ENCODE measurements at places on chromosomes 6 and 20. TPM values are rescaled to one million over a fixed set of nuclear protein-coding genes. Genes with fewer than 3 reads are reported as not detected.
A peak's percentile ranks its signal among the peaks of the same experiment; 100 is the strongest.

- DNase-seq: no peak
Measured at GRCh38 chr6:53918854-53919510, 124.2 kb downstream of the LRRC1 start.

DNA sequence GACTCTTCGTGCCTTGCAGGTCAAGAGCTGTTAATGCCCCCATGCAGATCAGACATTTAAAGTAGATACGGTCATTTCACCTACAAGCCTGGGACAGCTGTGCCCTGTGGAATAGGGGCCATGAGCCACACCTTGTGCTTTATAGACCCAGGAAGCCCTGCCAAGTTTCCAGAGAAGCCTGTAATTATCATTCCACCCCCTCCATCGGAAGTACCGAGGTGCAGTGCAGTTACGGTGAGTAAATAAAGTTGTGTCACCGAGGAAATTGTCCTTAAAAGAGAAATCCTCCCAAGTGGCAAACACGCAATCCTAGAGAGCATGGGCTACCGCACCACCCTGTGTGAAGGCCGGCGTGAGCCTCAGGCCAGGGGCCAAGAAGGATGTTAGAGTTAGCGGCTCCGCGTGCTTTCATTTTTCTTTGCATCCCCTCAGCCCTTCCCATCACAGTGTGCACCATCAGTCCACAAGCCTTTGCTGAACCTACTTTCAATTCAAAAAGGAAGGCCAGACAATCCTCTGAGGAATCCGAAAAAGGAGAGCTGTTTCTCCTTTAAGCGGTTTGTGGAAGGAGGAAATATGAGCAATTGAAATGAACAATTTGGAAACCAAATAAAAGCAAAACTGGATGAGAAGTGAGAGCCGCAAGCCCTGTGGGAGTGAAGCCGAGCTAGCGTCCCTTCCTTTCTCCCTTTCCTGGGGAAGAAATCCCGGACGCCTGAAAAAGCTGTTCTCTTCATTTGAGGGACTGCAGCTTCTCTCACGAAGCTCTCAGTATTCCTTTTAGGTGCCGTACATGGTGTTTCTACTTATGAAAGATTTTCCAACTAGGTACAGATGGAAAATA is 183.3 kb upstream of the PDE10A start:
- DNase-seq: no peak

DNA sequence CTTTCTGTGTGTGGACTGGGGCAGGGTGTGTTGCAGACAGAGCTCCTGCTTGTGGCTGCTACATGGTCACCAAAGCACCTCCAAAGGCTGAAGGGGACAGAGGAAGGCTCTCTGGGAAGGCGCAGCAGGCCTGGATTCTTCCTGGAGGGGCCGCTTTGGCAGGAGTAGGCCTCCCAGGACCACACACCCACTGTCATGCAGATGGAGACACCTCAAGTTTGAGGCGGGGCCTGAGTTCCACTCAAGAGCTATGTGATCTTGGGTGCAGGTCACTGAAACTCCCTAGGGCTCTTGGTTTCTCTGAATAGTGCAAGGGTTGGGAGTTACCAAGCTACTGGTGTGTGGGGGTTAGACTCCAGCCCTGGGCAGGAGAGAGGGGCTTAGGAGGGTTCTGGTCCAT is 27.9 kb downstream of the EFCAB8 start:
- no peak for DNase-seq

- no peak for DNase-seq
Measured at GRCh38 chr6:21749754-21750153, 156.2 kb downstream of the SOX4 start.

GRCh38 chr6:111195656-111196055 is 108.4 kb downstream of the SLC16A10 start:
- DNase-seq: no peak

DNA sequence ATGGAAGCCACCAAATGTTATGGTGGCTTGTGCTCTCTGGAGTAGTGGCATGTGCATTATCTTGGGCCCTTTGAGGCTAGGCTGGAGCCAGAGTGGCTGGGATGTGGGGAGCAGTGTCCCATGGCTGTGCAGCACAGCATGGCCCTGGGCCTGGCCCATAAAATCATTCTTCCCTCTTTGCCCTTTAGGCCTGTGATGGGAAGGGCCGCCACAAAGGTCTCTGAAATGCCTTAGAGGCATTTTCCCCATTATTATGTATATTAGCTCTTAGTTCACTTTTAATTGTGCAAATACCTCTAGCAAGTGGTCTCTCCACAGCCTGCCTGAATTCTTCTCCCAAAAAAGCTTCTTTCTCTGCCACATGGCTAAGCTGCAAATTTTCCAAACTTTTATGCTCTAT is 297.3 kb upstream of the IRAK1BP1 start:
- DNase-seq: no peak

DNA sequence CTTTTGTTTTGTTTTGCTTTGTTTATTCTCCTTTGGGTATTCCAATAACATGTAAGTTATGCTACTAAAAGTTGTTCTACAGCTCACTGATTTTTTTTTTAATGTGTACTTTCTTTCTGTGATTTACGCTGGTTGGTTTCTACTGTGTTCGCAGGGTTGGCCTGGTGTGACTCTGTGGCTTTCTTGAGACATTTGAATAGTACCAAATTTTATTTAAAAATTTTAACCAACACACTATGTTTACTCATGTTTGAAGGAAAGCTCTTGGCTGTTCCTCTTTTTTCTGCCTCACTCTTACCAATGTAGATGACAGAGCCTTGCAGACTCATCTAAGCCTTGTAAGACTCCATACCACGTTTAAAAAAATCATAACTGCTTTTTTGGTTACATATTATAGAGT is 1784.9 kb upstream of the DEFB115 start:
- DNase-seq: no peak

- no peak for DNase-seq
Measured at GRCh38 chr6:135280375-135281136, 99.4 kb downstream of the MYB start.

GRCh38 chr6:137879299-137879698 is 12.2 kb downstream of the TNFAIP3 start:
- no peak for DNase-seq

DNA sequence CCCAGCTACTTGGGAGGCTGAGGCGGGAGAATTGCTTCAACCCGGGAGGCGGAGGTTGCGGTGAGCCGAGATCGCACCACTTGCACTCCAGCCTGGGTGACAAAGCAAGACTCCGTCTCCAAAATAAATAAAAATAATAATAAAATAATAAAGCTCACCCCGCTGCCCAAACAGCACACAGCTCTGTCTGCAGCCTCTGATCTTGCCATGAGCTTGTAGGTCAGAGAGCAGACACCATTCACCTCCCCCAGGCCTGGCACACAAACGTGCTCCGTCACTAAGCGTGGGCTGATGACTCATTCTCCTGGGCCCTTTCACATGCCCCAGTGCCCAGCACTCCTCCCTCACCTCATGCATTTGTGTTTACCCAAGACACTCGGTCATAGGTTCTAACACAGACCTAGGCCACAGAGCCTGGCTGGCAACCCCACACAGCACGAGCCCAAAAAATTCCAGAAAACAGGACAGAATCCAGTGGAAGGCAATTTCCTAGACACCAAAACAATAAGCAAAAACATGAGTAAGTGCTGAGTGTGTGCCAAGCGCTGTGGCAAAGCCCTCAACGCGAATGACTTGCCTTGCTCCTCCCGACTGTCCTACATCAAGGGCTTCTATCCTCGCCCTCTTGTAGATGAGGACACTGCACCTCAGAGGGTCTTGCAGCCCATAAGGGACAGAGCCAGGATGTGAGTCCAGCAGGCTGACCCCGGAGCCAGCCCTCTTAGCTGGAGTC is 18.0 kb downstream of the ATP9A start:
- DNase-seq: peak; percentile 59

- no peak for DNase-seq
Measured at GRCh38 chr6:160678744-160679401, 14.8 kb upstream of the LPA start.

DNA sequence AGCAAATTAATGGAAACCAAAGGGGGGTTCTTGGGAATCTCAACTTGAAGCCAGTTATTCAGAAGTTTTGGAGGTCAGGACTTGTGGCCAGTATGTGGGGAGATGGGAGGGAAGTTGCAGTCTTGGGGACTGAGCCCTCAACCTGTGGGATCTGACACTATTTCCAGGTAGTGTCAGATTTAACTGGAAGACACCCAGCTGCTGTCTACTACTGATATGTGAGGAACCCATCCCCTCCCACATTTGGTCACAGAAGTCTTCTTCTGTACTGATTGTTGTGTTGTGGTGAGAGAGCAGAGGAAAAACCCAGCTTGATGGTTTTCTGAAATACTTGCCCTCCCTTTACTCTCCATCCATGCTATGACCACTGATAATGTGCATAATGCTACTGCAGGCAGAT is 134.0 kb downstream of the QRSL1 start:
- DNase-seq: no peak

- DNase-seq: no peak
Measured at GRCh38 chr6:142802124-142802523, 142.9 kb downstream of the HIVEP2 start.

DNA sequence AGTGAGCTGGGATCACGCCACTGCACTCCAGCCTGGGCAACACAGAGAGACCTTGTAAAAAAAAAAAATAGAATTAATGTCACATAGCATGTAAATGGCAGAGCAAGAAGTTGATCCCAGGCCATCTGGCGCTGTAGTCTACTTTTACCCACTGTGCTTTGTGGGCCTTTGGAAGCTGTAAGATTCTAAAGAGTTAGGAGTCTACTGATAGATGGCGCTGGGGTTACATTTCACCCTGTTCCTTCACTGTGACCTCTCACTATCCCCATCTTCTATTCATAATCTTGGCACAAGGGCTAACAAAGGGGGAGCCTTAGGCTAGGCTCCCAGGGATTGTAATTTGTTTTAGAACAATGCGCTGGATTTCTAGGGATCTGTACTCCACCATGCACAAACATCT is 24.4 kb downstream of the SIRPD start:
- DNase-seq: no peak

GRCh38 chr6:46184114-46184513 is 13.3 kb upstream of the ENPP5 start:
- DNase-seq: no peak

DNA sequence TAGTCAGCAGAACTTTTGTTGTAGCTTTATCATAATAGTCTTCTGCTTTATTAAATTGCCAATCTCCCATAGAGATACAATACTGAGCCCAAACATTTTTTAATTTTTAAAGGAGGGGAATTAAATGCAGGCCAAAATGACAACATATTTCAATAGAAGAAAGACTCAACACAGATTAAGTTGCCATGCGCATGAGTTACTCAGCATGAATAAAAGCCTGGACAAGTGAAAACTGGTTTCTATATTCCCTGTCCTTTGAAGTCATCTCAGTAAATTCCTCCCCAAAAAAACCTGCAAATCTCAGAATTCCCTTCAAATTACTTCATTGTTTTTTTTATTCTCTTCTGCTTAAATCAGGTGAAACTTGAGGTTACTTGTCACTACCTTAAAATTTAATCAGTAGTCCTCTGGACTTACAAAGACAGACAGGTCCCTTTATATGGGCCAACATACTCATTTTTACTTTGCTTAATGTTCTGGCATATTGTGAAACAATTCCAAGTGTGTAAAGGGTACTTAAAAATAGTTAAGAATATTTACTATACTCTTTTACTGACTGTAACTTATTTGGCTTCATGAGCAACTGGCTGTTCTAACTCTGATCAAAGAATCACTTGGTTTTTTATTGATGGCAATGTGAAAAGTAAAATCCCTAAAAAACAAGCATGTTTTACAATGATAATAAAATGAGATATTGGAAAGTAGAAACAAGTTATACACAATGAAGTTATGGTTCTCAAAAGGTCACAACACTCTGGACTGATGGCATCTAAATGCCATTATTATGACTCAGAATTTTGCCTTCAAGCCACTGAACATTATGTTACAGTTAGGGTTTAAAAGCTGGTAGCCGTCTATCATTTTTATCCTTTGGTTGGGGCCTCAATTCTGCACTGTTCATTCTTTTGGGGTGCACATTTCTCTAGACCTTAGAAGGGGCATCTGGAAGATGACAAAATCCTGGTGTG is 49.9 kb upstream of the COL21A1 start:
- DNase-seq: no peak

GRCh38 chr20:23011008-23011721 is 23.9 kb upstream of the SSTR4 start:
- DNase-seq: no peak

DNA sequence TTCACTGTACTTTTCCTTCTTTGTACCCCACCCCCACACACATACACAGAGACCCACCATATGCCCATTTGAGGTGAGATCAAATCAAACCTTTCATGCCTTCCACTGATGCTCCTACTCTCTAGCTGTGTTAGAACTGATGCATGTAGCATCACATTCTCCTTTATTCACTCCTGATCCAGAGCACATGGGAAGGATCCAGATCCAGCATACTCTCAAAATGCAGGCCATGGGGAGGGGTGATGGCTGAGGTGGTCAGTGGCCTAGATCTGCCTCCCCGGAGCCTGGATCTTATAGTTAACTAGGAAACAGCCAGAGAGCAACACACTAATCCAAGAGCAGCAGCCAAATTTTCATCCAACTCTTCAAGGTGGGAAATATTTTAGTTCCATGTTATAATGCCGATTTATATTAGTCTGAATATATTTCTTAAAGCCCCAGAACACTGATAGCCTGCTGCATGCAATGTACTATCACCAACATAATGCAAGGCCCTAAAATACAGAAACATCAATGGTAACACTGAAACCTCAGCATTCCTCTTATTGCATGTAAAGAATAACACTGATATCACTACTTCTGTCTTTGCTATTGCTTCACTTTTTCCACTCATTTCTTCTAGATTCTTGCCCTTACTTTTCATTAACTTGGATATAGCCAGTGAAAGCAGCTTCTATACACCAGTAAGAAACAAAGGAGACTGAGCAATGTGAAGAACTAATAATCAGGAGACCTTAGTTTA is 126.8 kb upstream of the BEND6 start:
- DNase-seq: no peak

- no peak for DNase-seq
Measured at GRCh38 chr20:20096421-20096820, 44.1 kb downstream of the CFAP61 start.

GRCh38 chr6:116412270-116412669 is 41.5 kb downstream of the DSE start:
- DNase-seq: no peak

- DNase-seq: no peak
Measured at GRCh38 chr6:162605881-162606280, 121.7 kb downstream of the PRKN start.

- no peak for DNase-seq
Measured at GRCh38 chr6:118931436-118931835, 3.5 kb downstream of the MCM9 start.

- no peak for DNase-seq
Measured at GRCh38 chr6:100979267-100979666, 98.1 kb upstream of the ASCC3 start.

Gene CALHM4
- total RNA-seq: not detected

Gene KHDC1L
- 1.2 TPM for total RNA-seq

All from frontal cortex (tissue), 4 donors.